ENCODE measurements at places on chromosomes 12 and 14. TPM values are rescaled to one million over a fixed set of nuclear protein-coding genes. Genes with fewer than 3 reads are reported as not detected.

GRCh38 chr14:28102814-28103213 is 663.8 kb upstream of the FOXG1 start:
- no peak overlapping the region for H3K4me3 ChIP-seq
- DNase-seq: no peak
- no peaks in the 10 kb centered on the region for H3K36me3 ChIP-seq
- H3K4me1 ChIP-seq: no peaks in the 10 kb centered on the region

Gene E2F7
- not detected for total RNA-seq

Gene FGD4
- 60.2 TPM for total RNA-seq

- no peaks in the 10 kb centered on the region for H3K36me3 ChIP-seq
- DNase-seq: no peak
- H3K27ac ChIP-seq: no peak overlapping the region
- no peaks in the 10 kb centered on the region for H3K4me1 ChIP-seq
- no peak overlapping the region for H3K4me3 ChIP-seq
- H3K27me3 ChIP-seq: no peaks in the 10 kb centered on the region
Observed at GRCh38 chr12:46815809-46816208, 10.0 kb downstream of the SLC38A4 start.

- DNase-seq: peak; percentile 18
- peaks cover 52% of the 10 kb centered on the region for H3K4me1 ChIP-seq
- H3K36me3 ChIP-seq: peaks cover 38% of the 10 kb centered on the region
Observed at GRCh38 chr12:112134731-112135130, 9.4 kb downstream of the TRAFD1 start.

- no peaks in the 10 kb centered on the region for H3K27me3 ChIP-seq
Observed at GRCh38 chr12:121518656-121519055, 62.2 kb downstream of the KDM2B start.

DNA sequence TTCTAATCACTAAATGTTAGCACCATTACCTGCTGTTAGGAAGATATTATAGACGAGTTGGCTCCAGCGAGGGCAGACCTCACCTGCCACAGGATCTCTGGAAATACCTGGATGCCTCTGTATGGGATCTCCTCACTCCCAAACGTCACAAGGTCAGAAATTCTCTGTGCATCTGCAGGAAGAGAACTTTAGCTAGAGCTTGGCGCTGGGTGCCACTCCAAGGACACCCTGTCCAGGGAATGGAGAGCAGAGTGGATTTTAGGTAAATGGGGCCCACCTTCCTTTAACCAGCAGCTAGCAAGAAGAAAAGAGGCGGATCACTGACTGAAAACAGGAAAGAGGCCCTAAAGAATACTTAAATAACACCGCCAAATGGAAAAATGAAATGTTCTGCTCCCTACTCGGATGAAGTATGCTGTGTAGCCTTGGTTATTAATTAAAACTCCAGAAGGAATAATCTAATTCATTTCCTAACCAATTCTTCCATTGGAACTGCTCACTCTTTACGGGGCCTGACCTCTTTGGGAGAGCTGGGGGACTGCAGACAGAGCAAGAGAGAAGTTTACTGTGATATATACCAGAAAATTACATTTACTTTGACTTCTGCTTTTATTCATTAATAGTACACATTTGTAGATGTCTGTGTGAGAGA is 4.2 kb upstream of the FOXG1 start:
- no peaks in the 10 kb centered on the region for H3K27me3 ChIP-seq
- no peaks in the 10 kb centered on the region for H3K36me3 ChIP-seq
- no peak overlapping the region for H3K27ac ChIP-seq

GRCh38 chr12:53532524-53533445 is 25.5 kb upstream of the NPFF start:
- H3K4me1 ChIP-seq: peaks cover 11% of the 10 kb centered on the region
- no peaks in the 10 kb centered on the region for H3K27me3 ChIP-seq
- no peak for DNase-seq
- no peak overlapping the region for H3K4me3 ChIP-seq
- H3K27ac ChIP-seq: no peak overlapping the region

Gene HIP1R
- 137 TPM for total RNA-seq

GRCh38 chr12:101877806-101878242 is 444 bp downstream of the DRAM1 start:
- peaks cover 50% of the 10 kb centered on the region for H3K4me1 ChIP-seq
- DNase-seq: no peak
- no peaks in the 10 kb centered on the region for H3K36me3 ChIP-seq
- peak overlapping the region; percentile 99 for H3K4me3 ChIP-seq

Gene BHLHE41
- total RNA-seq: 9.3 TPM

- peak overlapping the region; percentile 82 for H3K27ac ChIP-seq
- H3K36me3 ChIP-seq: no peaks in the 10 kb centered on the region
- no peak for DNase-seq
- H3K4me1 ChIP-seq: peaks cover 23% of the 10 kb centered on the region
Observed at GRCh38 chr14:74620497-74620921, 8.5 kb upstream of the LTBP2 start.

Gene KLHDC1
- 7.2 TPM for total RNA-seq

GRCh38 chr12:1847411-1847810 is 27.0 kb downstream of the LRTM2 start:
- H3K4me1 ChIP-seq: no peaks in the 10 kb centered on the region
- H3K27ac ChIP-seq: no peak overlapping the region
- H3K4me3 ChIP-seq: no peak overlapping the region
- no peaks in the 10 kb centered on the region for H3K27me3 ChIP-seq

Gene TAS2R7
- not detected for total RNA-seq

Gene GXYLT1
- total RNA-seq: 24.6 TPM

DNA sequence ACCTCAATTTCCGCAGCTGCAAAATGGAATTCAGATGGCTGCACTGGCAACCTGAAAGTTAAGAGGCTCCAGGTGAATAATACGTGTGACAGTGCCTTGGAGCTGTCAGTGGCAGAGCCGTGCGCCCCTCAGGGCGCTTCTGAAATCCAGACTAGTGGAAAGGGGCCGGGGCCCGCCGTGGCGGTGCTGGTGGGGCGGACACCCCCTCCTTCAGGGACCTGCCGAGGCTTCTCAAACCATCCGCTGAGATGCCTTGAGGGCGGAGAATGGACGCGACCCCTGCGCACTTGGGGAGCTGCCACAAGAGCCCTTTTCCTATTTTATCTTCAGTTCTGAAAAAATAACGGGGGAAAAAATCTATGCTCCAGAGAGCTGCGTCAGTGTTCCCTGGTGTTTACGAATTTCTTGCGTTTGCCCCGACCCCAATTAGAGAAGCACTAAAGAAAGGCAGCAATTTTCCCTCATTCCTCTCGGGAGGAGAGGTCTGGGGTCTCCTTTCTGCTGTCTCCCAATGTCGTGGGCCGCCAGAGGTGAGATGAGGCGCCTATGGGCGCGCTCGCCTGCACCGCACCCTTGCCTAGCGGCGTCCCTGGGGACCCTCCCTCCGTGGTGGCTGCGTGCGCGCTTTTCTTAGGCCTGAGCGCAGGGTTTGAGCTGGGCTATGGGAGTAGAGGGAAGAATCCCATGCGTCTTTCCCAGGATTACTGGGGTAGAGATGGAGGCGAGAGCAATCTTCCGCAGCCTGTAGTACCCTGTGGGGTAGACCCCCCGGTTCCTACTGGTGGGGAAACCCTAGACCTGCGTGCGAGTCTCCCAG is 2.2 kb downstream of the NOS1 start:
- H3K36me3 ChIP-seq: no peaks in the 10 kb centered on the region
- H3K4me3 ChIP-seq: no peak overlapping the region
- peaks cover 4% of the 10 kb centered on the region for H3K4me1 ChIP-seq
- peak; percentile 77 for DNase-seq

- no peak for DNase-seq
- no peak overlapping the region for H3K4me3 ChIP-seq
- H3K4me1 ChIP-seq: no peaks in the 10 kb centered on the region
- H3K27ac ChIP-seq: no peak overlapping the region
Observed at GRCh38 chr14:29220566-29220965, 454.0 kb downstream of the FOXG1 start.

GRCh38 chr12:110301065-110301806 is 20.2 kb downstream of the ATP2A2 start:
- H3K27ac ChIP-seq: no peak overlapping the region
- H3K4me3 ChIP-seq: no peak overlapping the region
- DNase-seq: no peak

Gene MUCL1
- not detected for total RNA-seq

DNA sequence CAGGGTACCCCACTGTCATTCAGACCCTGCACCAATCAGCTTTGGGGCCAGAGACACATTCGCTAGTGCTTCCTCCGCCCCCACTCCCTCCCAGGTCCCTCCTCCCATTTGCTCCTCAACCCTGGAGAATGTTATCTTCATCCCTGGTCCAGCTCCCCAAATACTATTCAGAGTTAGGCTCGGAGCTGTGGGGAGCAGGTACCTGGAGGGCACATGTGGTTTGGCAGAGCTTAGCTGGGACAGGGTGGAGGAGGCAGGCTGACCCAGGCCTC is 19.5 kb downstream of the VSX2 start:
- no peak overlapping the region for H3K4me3 ChIP-seq
- DNase-seq: no peak
- no peaks in the 10 kb centered on the region for H3K36me3 ChIP-seq
- H3K27me3 ChIP-seq: no peaks in the 10 kb centered on the region
- H3K4me1 ChIP-seq: peaks cover 16% of the 10 kb centered on the region

DNA sequence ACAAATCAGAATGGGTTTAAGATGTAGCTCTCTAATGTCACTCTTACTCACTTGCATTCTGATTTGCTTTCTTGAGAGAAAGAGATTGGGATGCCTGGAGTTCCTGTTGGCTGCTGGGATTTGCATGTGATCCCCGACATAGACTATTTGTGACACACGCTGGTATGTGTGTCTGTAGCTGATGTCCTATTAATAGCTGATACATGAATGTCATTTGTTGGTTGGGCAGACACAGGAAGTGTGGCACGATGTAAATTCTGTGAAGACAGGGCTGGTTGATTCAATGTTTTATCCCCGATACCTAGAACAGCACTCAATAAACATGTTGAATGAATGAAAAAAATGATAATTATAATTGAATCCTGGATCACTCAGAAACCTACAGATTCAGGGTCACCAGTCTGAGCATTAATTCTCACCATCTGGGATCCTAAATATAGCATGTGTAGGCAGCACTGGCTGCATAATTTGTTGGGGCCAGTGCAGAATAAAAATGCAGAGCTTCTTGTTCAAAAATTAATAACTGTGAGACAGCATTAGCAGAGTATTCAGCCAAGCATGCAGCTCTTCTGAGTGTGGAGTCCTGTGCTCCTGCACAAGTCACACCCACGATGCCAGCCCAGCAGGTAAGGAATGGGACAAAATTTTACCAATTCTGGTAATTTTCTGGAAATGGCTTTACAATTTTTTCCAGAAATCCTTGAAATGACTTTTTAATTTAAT is 35.5 kb upstream of the SOCS2 start:
- no peak overlapping the region for H3K4me3 ChIP-seq
- no peak overlapping the region for H3K27ac ChIP-seq
- H3K36me3 ChIP-seq: no peaks in the 10 kb centered on the region
- no peaks in the 10 kb centered on the region for H3K4me1 ChIP-seq
- no peak for DNase-seq

DNA sequence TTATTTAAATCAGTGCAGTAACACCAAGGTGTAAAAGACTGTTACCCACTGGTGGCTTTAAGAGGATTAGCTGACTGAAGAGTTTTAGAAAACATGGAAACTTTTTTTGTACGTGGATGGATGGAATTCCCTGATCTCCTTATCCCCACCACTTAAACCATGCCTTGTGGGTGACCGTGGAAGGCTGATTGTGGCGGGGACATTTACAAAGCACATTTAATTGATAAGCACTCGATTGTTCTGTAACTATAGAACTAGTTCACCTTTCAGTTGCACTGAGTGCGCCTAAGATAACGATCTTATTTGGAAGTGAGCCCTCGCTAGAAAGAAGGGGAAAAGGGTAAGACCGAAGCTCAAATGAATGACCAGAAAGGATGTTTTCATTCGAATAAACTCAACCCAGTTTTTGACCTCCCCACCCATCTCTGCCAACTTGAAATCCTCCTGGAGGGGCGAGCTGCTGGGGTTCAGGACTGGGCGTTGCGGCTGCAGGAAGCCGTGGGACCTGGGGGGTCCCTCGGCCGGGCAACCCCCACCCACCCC is 688 bp upstream of the RASSF3 start:
- H3K36me3 ChIP-seq: no peaks in the 10 kb centered on the region
- peaks cover 37% of the 10 kb centered on the region for H3K4me1 ChIP-seq
- DNase-seq: no peak
- peak overlapping the region; percentile 97 for H3K4me3 ChIP-seq

Data from upper lobe of left lung (tissue), 6 donors.